ENCODE measurements at places on chromosomes 3 and 15.

- DNase-seq, result no peak
These were observed 83.9 kb upstream of the DCBLD2 start for GRCh38 chr3:98985431-98985830.

GRCh38 chr3:188914552-188914951 is 257.2 kb upstream of the TPRG1 start:
- no peak for DNase-seq

GRCh38 chr15:67899596-67900283 is 59.9 kb upstream of the RNU6-1 start:
- no peak for DNase-seq

DNA sequence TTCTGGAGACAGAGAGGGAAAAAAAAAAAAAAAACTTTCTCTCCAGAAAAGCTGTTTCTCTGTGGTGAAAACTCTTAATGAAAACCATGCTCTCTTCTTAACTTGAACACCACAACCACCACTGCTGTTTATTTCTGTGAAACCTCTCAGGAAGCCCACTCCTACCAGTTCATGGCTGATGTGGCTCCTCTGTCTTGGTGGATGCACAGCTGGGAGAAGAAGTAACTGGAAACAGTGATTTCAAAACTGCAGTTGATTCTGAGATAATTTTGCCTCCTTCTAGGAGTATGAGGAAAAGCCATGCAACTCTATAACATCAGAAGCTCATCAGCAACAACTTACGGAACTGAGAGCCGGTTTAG is 40.2 kb upstream of the PYGO1 start:
- DNase-seq, result no peak

GRCh38 chr3:20552605-20553275 is 366.7 kb upstream of the SGO1 start:
- no peak for DNase-seq

GRCh38 chr15:74441248-74441941 is 7.6 kb upstream of the SEMA7A start:
- DNase-seq, result no peak

- DNase-seq, result no peak
These were observed 55.0 kb downstream of the GOLIM4 start for GRCh38 chr3:168040607-168041208.

- DNase-seq, result no peak
These were observed 6.9 kb downstream of the DUOXA2 start for GRCh38 chr15:45121020-45121419.

DNA sequence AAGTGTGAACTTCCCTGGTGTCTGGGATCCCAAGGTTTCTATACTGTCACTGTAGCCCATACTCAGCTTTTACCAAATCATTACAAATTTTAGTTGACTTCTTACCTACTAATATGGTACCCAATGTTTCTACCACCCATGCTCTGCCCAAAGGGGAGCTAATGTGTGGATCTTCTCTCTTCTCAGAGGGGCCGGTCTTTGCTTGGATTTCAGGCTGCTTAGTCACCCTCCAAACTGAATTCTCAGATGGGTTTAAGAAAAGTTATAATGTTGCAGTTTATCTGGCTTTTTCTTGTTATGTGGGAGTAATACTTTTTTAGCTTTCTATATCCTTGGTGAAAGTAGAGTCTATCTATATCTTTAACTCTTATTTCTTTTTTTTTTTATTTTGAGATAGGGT is 67.1 kb upstream of the AKAP13 start:
- DNase-seq, result no peak

DNA sequence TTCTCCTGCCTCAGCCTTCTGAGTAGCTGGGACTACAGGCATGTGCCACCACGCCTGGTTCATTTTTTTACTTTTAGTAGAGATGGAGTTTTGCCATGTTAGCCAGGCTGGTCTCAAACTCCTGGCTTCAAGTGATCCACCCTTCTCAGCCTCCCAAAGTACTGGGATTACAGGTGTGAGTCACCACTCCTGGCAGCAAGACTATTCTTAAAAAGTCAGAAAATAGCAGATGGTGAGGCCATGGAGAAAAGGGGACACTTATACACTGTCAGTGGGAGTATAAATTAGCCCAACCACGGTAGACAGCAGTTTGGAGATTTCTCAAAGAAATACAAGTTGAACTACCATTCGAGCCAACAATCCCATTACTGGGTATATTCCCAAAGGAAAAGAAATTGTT is 603.3 kb upstream of the TBL1XR1 start:
- no peak for DNase-seq

DNA sequence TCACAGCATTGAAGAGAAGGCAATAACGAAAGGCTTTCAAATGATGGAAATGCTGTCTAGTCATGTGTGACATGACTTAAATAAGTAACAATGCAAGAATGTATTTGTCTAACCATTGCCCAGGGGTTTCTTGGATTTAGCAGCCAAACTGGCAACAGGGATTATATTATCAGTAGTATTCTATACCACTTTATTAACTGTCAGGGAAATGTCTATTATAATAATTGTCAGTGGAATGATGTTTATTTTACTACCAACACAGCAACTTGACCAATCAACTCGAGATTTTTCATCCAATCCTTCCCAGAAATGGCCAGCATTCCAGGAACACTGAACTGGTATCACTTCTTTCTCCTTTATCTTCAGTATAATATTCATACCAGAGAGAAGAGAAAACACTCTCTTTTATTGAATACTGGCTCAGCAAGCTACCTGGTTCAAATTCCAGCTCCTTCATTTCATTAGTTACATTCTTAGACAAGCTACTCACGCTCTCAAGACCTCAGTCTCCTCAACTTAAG is 66.2 kb downstream of the FOXP1 start:
- no peak for DNase-seq

DNA sequence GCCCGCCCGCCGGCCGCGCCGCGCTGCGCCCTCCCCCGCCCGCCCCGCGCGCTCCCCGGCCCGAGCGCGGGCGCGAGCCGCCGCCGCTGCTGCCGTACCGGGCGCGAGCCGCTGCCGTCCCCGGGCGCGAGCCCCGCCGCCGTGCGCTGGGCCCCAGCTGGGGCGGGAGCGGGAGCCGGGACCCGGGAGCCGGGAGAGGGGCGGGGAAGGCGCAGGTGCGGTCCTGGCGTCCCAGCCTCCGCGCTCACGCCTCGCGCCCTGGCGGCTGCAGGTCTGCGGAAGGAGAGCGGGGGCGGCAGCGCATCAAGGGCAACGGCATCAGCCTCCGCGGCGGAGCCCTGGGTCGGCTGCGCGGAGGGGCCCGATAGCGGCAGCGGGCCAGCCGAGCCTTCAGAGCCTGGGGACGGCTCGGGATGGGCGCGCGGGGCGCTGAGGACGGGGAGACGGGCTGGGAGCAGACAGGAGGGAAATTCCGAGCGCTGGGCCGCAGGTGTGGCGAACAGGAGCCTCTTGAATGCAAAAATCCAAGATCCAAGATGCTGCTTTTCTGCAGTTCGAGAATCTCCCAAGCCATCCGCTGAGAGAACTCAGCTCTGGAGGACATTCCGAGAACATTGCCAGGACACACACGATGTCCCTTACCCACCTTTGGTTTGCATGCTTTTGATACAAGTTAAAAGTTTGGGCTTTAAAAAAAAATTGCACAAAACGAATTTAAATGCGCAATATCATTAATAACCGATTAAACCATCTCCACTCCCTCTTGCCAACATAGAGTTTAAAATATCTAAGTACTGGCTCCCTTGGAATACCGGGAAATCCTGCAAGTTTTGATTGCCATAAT is 251.1 kb downstream of the TJP1 start:
- no peak for DNase-seq

GRCh38 chr3:1677576-1678156 is 421.0 kb upstream of the CNTN4 start:
- no peak for DNase-seq

- no peak for DNase-seq
These were observed 57.2 kb downstream of the DLG1 start for GRCh38 chr3:197241173-197241572.

DNA sequence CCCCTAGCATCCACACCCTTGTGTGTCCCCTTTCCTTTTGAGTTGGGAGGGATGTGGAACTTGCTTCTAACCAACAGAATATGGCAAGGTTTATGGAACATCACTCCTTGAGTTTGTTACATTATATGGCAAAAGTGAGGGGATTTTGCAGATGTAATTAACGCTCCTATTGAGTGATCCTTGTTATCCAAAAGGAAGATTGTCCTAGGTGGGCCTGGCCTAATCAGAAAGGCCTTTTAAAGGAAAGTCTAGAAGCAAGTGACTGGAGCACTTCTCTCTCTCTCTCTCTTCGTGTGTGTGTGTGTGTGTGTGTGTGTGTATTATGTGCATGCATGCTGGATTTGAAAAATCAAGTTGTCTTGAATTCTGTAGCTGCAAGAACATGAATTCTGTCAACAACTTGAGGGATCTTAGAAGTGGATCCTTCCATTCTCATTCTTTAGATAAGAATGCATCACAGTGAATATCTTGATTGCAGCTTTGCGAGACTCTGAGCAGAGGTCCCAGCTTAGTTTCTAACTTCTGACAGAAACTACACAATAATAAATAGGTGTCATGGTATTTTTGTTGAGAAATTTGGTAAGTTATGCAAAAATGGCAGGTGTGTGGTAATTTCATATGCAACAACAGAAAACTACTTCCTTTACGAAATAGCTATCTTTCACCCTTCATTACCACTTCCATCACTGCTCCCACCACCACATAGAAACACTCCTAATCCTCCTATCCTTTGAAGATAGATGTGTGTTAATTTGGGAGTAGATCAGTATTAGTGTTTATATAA is 360.9 kb upstream of the CBLB start:
- DNase-seq, result no peak

GRCh38 chr3:128487538-128487812 is 5.5 kb downstream of the GATA2 start:
- DNase-seq, result no peak

DNA sequence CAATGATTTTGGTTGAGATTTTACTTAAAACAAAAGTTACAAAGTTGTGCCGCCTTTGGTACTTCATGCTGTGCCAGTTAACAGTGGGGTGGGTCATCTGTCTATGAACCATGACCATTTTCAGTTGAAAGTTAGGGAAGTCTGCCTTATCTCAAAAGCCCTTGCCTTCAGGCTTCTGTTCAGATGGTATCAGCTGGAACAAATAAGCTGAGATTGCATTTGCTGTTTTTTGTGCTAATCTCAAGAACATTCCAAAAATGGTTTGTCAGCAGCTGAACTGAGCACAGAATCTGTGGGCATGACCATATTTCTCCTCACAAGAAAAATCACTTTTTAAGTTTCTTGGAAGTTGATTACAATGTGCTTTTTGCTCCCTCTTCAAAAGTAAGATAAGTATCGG is 142.3 kb downstream of the IL5RA start:
- DNase-seq, result no peak
